ENCODE measurements at places on chromosomes 6 and 20. TPM values are rescaled to one million over a fixed set of nuclear protein-coding genes. Genes with fewer than 3 reads are reported as not detected.
A peak's percentile ranks its signal among the peaks of the same experiment; 100 is the strongest.

DNA sequence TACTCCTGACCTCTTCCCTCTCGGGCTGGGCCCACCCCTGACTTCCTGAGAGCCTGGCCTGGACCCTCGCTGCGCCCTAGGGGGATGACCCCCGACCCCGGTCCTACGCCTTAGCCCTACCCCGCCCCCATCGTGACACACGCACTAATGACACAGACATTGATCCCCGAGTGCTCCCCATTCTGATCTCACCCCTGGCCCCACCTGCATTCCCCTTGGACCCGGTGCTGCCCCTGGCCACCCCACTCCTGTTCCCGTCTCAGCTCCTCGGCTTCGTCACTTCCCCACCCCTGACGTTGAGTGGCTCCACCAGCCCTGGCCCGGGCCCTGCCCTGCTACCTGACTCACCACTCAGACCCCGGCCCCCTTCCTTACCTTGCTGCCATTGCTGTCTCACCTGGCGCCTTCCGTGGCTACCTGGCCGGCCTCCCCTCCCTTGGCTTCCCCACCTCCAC lies 12.1 kb downstream of the RBCK1 start:
- H3K4me1 ChIP-seq, result peaks cover 12% of the 10 kb centered on the region
- H3K4me3 ChIP-seq, result no peak overlapping the region
- peaks cover 53% of the 10 kb centered on the region for H3K36me3 ChIP-seq
- no peak for DNase-seq
- peak overlapping the region; percentile 3 for H3K27ac ChIP-seq

GRCh38 chr6:170292111-170292406 lies 1.2 kb upstream of the DLL1 start:
- peaks cover 43% of the 10 kb centered on the region for H3K27me3 ChIP-seq
- DNase-seq, result no peak

DNA sequence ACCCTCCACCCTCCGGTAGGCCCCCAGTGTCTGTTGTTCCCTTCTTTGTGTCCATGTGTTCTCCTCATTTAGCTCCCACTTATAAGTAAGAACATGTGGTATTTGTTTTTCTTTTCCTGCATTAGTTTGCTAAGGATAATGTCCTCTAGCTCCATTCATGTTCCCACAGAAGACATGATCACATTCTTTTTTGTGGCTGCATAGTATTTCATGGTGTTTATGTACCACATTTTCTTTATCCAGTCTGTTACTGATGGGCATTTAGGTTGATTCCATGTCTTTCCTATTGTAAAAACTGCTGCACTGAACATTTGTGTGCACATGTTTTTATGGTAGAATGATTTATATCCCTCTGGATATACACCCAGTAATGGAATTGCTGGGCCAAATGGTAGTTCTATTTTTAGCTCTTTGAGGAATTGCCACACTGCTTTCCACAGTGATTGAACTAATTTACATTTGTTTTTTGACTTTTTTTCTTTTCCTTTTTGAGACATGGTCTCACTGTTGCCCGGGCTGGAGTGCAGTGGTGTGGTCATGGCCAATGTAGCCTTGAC lies 4.5 kb downstream of the KPNA5 start:
- no peak overlapping the region for H3K27ac ChIP-seq
- peaks cover 40% of the 10 kb centered on the region for H3K4me1 ChIP-seq
- no peak for DNase-seq
- H3K36me3 ChIP-seq, result peaks cover 35% of the 10 kb centered on the region
- no peaks in the 10 kb centered on the region for H3K27me3 ChIP-seq

GRCh38 chr20:1757072-1757471 lies 99.5 kb upstream of the SIRPG start:
- H3K27me3 ChIP-seq, result no peaks in the 10 kb centered on the region
- no peak for DNase-seq
- no peak overlapping the region for H3K4me3 ChIP-seq
- no peaks in the 10 kb centered on the region for H3K36me3 ChIP-seq

Gene PARD6B
- total RNA-seq, result 4.1 TPM

Gene IL20RA
- total RNA-seq, result not detected
